Vagina (tissue), 2 donors: ENCODE measurements at places on chromosomes 16 and 17.

GRCh38 chr17:34499576-34499975, 79.8 kb upstream of the TMEM132E start:
- DNase-seq = no peak

DNA sequence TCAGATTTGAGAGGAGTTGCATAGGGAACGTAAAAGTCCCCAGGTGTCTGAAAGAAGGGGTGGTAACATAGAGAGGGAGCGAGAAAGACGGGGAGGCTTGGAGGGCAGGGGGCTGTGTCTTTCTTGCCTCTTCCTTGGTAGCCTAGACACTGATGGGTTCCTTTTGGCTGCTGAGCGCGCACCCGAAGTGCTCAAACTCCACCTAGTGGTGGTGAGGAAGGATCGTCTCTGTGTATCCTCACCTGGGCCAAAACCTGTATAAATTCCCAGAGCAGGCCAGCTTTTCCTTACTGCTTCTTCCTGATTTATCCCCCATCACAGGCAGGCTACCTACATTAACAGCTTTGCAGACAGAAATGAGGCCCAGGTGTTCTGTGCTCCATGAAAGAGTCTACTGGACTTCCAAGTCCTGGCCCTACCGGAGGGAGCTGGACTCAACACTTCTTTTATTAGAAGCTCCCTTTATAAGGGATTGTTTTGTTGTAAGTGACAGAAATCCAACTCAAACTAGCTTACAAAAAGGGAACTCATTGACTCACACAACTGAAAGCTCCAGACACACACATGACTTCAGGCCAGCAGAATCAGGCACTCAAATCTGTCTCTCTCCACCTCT, 5.5 kb upstream of the SLC25A35 start:
- DNase-seq = no peak

- DNase-seq = no peak
Observed at GRCh38 chr16:30526137-30526822, at the start of gene ZNF768. Gene ZNF768 (minus strand): TSS chr16:30526566. CDS start chr16:30526413, 153 bp downstream.

- DNase-seq = peak; percentile 72
Observed at GRCh38 chr17:21425736-21426135, 49.6 kb downstream of the KCNJ12 start.

DNA sequence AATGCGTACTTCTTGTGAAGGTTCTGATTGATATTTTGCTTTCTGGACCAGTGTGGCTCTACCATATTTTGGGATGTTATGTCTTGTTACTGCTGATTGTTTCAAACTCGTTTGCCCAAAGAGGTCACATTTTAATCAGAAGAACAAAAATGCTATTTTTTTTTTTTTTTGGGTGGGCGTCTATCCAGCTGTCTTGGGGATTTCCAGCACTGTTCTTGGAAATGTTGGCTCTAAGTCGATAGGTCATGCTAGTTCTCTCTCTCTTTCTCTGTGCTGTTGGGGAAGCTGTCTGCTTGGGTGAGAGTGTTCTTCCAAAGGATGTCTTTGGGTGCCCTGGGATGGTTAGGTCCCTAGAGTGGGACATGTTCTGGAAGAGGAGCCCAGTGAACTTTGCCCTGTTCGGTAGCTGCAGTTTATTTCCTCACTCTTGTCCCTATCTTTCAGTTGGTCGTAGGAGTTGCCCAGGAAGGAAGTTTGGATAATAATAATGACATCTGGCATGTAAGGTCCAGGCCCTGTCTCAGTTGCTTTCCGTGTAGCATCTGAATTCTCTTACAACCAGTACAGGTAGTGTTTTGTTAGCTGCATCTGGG, 2.9 kb downstream of the IRF8 start:
- no peak for DNase-seq

DNA sequence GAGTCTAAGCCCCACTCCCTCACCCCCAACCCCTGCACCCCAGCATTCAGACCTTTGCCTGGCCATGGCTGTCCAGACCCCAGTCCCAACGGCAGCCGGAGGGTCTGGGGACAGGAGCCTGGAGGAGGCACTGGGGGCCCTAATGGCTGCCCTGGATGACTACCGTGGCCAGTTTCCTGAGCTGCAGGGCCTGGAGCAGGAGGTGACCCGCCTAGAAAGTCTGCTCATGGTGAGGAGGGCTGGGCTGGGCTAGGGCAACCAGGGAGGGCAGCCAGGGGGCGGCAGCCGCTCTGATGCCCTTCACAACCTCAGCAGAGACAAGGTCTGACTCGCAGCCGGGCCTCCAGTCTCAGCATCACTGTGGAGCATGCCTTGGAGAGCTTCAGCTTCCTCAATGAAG, 14.4 kb downstream of the RIPOR1 start:
- DNase-seq = no peak

DNA sequence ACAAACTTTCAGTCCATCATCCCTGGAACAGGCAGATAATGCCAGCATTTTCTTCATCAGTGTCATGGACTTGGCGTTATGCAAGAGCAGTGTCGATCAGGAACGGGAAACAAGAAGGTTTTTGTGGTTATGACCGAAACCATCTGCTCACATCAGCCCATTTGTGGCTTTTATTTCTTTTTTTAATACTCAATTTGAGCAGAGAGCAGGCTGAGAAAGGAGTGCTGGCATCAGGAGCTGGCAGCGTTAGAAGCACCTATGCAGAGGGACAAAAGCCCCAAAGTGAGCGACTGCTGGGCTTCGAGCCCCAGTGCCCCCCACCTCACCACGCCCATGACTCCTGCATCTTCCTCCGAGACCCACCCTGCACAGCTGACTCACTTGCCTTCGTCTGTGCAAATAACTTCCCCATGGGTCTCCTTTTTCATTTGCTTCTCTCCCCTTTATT, 16.2 kb upstream of the CD300E start:
- DNase-seq = no peak

DNA sequence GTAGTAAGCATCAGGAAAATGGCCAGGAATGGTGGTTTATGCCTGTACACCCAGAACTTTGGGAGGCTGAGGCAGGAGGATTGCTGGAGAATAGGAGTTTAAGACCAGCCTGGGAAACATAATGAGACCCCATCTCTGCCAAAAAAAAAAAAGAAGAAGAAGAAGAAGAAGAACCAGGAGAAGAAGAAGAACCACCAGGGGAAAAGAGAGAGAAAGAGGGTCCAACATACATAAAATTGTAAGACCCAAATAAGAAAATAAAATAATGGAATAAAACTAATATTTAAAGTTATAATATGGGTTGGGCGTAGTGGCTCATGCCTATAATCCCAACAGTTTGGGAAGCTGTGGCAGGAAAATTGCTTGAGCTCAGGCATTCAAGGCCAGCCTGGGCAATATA, 408.4 kb downstream of the ZFHX3 start:
- DNase-seq = no peak

DNA sequence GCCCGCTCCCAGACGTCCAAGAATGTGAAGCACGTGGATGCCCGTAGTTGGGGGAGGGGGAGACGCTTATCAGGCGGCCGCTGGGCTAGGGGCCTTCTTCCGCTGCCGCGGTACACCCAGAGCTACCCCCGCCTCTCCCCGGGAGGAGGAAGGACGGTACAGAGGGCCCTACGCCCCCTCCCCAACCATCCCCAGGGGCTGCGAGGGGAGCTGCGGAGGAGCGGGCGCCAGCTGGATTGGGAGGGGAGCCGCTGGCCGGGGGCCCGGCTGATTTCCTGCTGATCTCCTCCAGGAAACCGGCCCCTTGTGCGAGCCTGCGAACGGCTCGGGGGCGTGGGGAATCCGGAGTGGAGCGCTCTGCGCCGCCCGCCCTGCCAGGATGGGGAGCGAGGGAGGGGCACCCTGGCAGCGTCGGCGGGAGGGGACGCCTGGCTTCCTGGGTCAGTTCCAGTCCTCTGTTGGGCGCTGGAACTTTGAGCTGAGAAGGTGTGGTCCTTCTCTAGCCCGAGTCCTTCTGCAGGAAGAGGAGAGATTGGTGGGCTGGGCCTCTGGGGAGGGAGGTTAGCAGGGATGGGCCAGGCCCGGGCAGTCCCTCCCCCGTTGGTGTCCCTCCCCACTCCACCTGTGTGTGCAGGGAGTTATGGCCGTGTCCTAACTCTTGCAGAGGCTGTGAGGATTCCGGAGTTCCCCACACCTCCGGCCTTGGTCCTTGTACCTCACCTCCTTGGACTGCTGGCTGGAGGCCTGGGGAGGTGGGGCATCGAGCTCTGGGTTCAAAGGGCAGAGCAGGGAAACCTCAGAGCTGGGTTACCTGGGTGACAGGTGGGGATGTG, 19.2 kb downstream of the GJD3 start:
- no peak for DNase-seq

DNA sequence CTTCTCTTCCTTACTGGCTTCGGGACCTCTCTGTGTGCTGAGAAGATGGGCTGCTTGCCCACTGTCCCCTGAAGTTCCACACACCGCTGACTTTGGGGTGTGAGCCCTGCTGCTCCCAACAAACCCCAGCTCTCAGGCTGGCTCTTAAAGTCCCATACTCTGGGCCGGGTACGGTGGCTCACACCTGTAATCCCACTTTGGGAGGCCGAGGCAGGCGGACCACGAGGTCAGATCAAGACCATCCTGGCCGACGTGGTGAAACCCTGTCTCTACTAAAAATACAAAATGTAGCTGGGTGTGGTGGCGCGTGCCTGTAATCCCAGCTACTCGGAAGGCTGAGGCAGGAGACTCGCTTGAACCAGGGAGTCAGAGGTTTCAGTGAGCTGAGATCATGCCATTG, 17.2 kb downstream of the CD7 start:
- no peak for DNase-seq

- no peak for DNase-seq
Observed at GRCh38 chr17:35766489-35766877, 5.8 kb downstream of the C17orf50 start.

GRCh38 chr17:55842405-55843158, 91.7 kb downstream of the PCTP start:
- DNase-seq = no peak

DNA sequence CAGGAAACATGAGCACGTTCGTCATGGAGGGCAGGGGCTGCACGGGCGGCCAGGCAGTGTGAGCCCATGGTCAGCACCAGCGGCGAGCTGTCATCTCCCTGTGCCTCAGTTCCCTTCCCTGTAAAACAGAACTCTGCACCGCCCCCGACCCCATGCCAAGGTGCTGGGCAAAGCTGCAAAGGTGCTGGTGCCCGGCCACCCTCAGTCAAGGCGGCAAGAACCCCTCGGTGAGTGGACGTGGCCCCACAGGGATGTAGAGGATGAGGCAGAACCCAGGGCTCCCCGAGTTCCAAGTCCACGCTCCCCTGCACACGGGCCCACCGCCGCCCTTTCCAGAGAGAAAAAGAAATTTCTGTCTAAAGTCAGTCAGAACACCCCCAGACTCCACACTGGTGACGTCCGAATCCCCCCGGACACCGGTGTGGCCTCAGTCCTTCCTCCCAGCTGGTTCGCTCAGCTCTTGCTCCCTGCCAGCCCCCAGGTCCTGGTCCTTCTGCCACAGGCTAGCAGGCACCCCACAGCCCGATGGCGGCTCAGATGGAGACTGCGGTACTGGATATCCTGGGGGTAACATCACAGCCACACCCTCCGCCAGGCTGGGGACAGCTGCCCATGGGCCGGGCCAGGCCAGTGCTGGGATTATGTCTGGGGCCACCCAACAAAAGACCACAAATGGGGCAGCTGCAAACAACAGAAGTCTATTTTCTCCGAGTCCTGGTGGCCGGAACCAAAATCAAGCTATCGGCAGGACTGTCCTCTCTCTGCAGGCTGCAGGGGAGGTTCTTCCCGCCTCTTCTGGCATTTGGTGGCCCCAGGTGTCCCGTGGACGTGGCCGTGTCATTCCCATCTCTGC, 14.4 kb upstream of the BAHCC1 start:
- DNase-seq = no peak

DNA sequence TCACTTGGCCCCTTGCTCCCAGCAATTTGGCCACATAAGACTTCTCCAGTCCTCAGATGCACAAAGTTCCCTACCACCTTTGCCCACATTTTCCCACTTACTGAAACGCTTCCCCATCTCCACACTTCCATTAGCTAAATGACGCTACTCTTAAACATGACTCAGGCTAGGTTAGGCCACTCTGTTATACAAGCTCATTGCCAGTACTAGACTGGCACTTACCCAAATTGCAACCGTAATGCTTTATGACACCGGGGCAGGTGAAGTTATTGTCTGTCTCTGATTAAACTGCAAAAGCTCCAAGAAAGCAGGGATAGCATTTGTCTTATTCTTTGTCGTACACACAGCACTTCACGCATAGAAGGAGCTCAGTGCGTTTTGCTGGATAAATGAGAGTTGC, 29.2 kb downstream of the ASPA start:
- no peak for DNase-seq

GRCh38 chr17:10311131-10311530, 61.7 kb downstream of the MYH13 start:
- DNase-seq = no peak

- DNase-seq = no peak
Observed at GRCh38 chr17:62741290-62741689, 66.8 kb downstream of the MARCHF10 start.

DNA sequence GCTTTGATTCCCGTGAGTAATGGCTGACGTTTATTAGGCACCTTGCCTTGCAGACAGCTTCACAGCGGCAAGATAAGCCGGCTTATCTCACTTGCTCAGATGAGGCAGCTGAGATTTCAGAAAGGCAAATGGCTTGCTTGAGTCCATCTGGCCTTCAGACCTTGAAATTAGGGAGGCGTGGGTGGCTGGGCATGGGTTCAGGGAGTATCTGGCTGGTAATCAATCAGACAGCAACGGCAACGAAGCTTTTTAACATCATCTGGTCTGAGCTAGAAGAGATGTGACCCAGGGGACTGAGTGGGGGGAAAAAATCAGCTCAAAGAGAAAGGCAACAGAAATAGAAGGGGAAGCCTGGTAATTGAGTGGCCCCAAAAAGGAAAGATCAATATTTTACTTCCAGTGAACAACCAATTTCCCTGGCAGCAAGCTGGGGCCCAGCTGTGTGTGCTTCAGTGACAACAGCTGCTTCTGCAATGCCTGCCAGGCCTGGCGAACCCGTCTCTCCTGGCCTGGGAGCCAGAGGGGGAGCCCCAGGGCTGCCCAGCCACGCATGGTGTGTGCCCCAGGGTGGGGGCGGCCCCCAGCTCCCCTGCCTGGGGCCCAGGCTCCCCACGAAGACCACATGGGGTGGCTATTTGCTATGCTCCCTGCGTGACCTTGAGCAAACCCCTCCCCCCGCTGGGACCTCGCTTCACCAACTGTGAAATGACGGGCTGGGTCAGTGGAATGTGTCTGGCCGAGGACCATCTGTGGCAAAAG, 34.0 kb downstream of the RAB11FIP4 start:
- no peak for DNase-seq

- DNase-seq = no peak
Observed at GRCh38 chr17:39921323-39921722, 2.9 kb upstream of the GSDMB start.

DNA sequence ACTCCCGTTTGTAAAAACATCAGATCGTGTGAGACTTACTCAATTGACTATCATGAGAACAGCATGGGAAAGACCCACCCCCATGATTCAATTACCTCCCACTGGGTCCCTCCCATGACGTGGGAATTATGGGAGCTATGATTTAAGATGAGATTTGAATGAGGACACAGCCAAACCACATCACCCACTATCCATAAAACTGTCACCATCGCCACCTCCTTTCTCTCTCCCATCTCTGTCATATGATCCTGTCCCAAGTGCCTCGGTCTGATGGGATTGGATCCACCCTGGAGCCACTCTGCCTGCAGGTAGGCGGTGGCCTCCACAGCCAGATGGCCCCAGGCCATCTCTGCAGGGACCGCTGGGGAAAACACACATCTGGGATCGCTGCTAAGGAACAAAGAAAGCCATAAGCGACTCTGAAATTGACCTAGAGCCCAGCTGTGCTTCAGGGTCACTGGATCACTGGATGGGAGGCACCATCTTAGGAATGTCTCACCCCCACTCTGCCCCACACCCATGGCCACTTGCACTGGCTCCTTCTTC, 61.2 kb downstream of the TMEM186 start:
- DNase-seq = no peak

- no peak for DNase-seq
Observed at GRCh38 chr16:78786635-78787034, 687.2 kb downstream of the WWOX start.
